ENCODE measurements at places on chromosomes 1 and 21.

DNA sequence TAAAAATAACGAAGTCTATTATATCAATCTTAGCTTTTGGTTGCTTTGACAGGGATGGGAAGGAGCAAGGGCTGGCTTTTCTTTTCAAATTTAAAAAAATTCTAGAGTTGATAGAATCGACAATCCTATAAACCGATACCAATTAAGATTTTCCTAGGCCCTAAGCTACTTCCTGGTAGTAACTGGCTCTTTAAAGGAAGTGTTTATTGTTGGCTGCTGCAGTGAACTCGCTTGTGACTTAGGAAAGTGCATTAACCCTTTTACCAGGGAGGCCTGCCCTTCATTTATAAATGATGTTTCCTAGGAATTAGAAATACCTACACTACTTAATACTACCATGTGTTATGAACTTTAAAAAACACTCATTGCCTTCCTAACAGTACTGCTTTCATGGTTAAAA, 33.2 kb downstream of the ATP5PF start:
- no peak for DNase-seq

GRCh38 chr1:214146523-214146922, 134.4 kb upstream of the SMYD2 start:
- no peak for DNase-seq

DNA sequence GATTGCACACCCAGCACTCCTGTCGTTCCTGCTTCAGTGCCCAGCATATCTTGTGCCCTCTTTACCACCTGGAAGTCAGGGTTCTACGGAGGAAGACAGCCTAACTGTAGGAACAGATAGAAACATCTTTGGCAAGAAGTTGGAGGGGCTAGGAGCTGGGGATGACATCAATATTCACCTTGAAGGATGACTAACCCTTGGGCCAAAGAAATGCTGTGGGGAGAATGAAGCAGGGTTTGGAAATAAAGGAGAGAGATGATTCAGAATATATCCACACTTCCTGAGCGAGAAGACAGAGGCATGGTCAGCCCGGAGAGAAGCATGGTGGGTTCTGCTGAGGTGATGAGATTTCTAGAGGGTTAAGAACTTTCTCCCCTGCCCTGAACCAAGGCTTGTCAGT, 4.6 kb upstream of the NKAIN1 start:
- DNase-seq: no peak

GRCh38 chr1:212410231-212410820, 4.4 kb downstream of the PACC1 start:
- no peak for DNase-seq

- no peak for DNase-seq
These were observed 17.1 kb upstream of the CCDC27 start for GRCh38 chr1:3735027-3735681.

GRCh38 chr1:201385299-201385891, 7.9 kb upstream of the TNNT2 start:
- no peak for DNase-seq

DNA sequence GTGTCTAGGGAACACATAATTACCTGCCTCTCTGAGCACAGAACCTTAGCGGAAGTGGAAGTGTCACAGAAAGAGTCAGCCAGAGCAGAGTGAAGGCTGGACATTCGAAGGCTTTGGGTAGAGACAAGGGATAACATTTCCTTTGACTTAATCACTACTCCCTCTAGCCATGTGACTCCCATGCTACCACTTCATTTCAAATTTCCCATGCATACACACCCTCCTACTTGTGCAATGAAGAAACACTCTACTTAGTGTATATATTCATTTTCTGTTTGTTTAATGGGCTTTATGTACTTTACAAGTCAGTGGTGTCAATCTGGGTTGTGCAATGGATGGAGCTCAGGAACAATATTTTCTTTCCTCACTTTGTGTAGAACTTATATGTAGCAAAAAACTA, 6.9 kb downstream of the ANKRD35 start:
- no peak for DNase-seq

GRCh38 chr21:29647353-29647781, 292.4 kb downstream of the GRIK1 start:
- DNase-seq: no peak

- DNase-seq: peak; percentile 39
These were observed 3.5 kb downstream of the PPP1R15B start for GRCh38 chr1:204408074-204408507.
